ENCODE measurements at places on chromosomes 5 and 9.
A peak's percentile ranks its signal among the peaks of the same experiment; 100 is the strongest.

GRCh38 chr5:157924931-157925729 is 66.2 kb upstream of the CLINT1 start:
- no peak for DNase-seq

GRCh38 chr5:107817951-107818350 is 147.2 kb upstream of the EFNA5 start:
- no peak for DNase-seq

DNA sequence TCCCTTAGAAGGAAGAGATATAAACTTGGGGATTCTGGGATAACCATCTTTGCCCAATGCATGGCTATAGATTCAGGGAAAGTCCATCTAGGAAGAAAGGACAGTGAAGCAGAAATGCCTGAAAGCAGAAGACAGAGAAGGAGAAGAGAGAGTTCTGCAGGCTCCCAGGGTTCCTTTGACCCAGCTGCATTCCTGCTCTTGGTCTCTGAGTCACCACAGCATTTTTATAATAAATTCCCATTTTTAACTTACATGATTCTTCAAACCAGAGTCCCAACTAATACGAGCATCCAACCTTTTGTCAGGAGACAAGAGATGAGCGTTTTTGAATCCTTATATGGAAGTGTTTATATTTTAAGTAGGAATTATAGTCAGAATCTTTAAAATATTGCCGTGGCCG is 12.0 kb upstream of the AOPEP start:
- no peak for DNase-seq

DNA sequence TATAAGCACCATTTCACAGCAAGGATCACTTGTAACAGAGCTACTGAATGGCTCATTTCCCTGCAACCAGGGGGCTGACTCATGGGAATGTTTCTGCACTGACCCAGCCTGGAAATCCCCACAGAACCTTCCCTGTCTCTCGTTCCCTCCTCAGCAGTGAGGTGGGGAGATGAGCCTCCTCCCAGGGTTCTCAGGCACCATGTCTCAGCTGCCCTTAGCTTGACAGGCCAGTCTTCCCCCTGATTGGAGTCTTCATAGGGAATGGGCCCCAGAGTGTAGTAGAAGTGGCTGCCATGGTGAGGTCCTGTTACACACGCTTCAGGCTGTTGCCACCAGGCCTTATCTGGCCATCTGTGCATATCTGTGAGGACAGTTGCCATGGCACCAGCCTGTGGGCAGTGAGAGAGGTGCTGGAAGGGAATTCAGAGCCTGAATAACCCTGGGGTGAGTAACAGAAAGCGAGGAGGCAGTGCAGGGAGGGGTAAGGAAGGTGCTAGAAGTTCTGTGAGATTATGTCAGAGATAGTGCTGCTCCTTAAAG is 324.4 kb downstream of the ENC1 start:
- DNase-seq = peak; percentile 23

GRCh38 chr5:113187906-113188305 is 211.3 kb downstream of the DCP2 start:
- DNase-seq = no peak

GRCh38 chr9:37788332-37788731 is 3.5 kb upstream of the EXOSC3 start:
- DNase-seq = no peak

DNA sequence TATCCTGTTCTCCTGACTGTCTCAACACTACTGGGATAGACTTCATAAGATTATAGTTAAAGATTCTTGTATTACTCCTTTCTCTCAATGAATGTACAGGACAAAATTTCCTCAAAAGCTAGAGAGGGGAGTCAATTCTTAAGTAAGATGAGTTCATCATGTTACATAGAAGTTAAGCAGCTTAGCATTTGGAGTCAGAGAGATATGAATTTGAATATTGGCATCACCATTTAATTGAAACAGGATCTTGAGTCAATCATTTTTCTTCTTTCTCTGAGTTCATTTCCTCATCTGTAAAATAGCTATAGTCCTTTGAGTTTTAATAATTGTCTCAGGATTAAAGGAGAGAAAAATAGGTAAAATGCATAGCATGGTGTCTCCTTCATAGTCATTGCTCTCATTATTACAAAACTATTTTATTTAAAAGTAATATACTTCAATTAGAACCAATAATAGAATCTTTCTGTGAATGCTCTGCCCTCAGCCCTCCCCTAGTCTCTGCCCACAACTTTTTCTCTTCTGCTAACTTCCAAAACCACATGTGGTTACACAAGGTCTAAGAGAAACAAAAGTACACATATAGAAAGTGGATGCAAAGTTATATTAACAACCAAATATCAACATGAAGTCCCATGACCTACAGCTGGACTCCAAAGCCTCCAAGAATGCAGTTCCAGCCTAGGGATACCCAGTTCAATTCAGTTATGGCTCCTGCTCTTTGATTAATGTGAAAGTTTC is 265.6 kb downstream of the TLE1 start:
- no peak for DNase-seq

GRCh38 chr5:33631786-33632185 is 191.0 kb downstream of the TARS1 start:
- no peak for DNase-seq

DNA sequence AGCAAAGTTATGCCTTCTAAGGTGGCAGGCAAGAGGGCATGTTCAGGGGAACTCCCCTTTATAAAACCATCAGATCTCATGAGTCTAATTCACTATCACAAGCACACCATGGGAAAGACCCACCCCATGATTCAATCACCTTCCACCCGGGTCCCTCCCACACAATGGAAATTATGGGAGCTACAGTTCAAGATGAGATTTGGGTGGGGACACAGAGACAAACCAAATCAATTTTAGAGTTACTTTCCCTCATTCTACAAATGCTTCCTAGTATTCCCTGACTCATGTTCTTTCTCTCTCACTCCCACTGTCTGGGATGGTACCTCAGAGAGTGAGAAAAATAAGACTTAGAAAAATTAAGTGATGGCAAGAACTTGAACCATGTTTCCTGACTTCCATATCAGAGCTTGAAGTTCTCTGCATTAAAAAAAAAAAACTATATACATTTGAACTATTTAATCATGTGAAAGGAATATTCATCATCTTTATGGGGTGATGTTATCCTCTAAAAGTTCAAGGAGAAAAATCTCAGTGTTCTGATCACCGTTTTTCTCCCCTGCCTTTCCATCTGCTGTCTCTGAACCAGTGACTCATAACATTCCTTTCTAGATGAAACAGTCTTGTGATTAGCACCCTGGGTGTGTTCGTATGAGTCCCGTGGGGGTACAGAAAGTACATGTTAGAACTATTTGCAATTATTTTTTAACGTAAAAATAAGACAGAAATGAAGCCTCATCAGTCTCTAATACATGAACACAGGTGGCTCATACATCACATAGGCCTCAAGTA is 282.9 kb downstream of the SLF1 start:
- DNase-seq = no peak

GRCh38 chr5:154296525-154297159 is 106.1 kb downstream of the GALNT10 start:
- no peak for DNase-seq

DNA sequence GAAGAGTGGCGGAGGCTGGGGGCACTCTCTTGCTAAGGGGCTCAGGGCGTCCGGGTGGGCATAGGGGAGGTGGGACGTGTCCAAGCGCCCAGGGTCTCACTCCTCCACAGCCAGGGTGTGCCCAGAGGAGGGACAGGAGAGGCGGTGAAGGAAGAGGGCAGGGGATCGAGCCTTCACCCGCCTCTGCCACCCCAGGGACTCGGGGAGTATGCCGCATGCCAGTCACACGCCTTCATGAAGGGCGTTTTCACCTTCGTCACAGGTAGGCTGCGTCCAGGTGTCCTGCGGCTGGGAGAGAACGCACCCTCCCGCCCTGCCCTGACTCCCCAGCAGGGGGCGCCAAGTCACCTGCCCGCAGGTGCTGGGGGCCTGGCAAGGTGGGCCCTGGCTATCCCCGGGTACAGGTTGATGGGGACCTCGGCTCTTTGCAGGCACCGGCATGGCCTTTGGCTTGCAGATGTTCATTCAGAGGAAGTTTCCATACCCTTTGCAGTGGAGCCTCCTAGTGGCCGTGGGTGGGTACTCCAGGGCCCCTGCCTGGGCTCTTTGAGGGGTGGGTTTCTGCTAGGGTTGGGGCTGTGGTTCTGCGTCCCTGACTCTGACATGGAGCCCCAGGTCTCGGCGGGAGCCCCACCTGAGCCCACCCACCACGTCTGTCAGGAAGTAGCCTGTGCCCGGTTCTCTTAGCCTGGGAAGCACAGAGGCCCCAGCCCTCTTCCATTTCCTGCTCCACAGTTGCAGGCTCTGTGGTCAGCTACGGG is 552 bp downstream of the TMEM141 start:
- DNase-seq = no peak

GRCh38 chr5:95801532-95801931 is 21.0 kb downstream of the GLRX start:
- no peak for DNase-seq

- DNase-seq = no peak
Measured at GRCh38 chr9:106657926-106658325, 205.0 kb upstream of the ZNF462 start.

DNA sequence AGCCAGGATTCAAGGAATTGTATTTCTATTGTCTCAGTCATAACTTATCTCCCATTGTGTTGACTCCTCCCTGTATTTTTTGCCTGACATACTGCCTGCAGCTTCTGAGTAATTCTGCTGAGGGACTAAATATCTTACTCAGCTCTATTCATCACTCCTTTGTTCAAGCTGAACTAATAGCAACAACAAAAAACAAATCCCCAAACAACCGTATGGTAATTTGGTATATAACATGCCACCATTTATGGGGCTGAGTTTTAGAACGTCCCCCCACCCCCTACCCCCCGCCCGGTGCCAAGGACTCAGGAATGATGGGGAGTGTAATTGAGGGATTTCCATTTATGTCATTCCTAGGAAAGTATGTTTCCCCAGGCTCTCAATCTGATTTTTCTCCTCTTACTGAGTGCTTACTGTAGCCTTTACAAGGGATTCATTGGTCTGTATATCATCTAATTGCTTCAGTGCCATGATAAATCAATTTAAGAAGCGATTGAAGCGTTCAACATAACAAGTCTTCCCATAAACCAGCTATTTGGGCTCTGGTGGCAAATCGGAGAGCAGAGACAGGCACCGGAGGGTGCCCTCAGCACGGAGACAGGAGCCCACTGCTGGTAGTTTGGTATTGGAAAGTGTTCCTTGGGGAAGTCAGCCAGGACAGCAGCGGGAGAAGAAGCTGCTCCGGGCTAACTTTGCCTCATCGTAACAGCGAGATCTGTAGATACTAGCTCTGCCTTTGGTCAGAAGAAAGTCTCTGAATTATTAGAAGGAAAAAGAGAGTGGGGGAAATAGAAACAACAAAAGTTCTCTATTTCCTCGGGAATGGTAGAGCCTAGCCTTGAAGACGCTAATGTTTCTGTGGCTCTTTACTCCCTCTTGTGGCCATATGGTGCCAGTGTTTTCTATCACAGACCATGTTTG is 40.7 kb upstream of the HSD17B4 start:
- DNase-seq = no peak

DNA sequence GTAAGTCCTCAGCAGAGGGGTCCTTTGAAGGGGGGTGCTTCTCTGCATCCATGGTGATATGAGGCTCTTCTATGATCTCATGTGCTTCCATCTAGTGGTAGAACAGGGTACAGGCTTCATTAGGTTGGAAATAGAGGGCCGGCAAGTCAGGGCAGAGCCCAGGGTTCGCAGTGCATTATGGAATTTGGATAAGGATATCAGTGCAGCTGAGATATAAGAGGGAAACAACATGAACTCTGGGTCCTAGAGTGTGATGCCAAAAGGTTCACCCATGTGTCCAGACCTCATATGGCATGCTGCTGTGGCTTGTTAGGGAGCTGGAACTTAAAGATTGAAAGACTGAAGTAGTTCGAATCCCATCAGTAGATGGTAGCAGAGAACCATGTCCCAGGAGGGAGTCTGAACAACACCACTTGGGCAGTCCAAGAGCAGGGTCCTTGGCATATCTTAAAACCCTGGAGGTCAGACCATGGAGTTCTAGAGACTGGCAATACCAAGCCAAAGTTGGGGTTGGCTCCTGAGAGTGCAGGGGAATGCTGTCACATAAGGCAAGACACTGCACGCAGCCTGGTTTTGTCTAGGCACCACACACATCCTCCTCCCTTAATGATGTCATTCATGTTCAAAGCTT is 2.3 kb downstream of the FAM221B start:
- no peak for DNase-seq

DNA sequence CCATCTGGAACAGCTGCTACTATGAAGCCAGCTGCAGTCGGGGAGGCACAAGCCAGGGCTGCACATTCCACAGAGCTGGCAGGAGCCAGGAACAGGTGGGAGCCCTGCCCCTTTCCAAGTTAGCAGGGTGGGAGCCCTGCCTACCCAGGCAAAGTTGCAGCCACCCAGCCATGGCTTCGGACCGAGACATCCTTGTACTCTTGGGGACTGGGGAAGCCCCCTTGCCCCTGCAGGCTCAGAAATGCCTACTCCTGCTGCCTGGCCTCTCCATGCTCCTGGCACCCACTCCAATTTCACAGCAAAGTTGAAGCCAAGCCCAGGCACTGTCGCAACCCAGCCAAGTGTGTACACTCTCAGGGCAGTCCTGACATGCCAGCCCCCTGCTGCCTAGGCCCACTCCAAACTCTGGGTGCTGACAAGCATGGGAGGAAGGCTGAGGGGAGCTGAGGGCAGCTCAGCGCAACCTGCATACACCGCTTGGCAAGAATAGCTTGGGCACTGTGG is 165.1 kb downstream of the RNF180 start:
- DNase-seq = no peak

DNA sequence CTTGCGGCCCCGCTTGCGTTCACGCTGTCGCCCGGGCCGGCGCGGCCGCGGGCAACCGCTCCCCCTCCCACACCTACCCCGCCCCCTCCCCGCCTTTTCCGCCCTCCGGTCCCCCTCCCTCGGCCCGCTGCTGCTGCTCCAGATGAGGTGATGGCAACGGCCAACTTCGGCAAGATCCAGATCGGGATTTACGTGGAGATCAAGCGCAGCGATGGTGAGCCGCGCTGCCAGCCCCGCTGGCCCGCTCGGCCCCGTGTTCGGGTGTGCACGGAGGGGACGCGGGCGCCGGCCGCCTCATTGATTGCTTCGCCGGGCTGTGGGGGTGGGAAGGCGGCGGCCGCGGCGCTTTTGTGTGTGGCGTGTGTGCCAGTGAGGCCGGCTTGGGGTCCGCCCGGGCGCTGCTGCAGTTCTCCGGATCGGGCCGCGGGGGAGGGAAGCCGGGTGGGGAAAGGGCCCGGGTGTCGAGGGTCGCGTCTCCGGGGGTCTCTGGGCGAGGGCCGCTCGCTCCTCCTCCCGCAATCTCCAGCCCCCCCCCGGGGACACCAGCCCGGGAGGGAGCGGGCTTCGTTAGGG is 403 bp downstream of the KIF2A start:
- DNase-seq = peak; percentile 34

DNA sequence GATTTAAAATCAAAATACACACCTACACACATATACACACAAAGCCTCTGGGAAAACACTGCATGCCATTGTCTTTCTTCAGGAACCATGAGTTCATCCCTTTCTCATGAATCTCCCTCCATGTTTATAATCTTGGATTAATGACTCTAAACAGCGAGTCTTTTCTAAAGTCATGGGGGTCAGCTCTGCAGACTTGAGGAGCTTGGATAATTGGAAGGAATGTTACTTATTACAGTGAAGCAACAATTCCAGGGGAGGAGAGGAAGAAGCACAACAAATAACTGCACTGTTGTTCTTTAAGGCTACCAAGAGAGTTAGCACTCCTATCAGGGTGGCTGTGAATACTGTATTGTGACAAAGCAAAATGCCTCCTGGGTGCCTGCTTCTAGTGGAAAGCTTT is 444.7 kb downstream of the ANXA1 start:
- DNase-seq = no peak

All from stimulated activated CD8-positive, alpha-beta memory T cell treated with anti-CD3 and anti-CD28 coated beads, Interleukin-15, amount 100 ng/mL, for 48 hours (primary cell).